CD8-positive, alpha-beta memory T cell (primary cell): ENCODE measurements at places on chromosomes 16 and 17. TPM values are rescaled to one million over a fixed set of nuclear protein-coding genes. Genes with fewer than 3 reads are reported as not detected.

DNA sequence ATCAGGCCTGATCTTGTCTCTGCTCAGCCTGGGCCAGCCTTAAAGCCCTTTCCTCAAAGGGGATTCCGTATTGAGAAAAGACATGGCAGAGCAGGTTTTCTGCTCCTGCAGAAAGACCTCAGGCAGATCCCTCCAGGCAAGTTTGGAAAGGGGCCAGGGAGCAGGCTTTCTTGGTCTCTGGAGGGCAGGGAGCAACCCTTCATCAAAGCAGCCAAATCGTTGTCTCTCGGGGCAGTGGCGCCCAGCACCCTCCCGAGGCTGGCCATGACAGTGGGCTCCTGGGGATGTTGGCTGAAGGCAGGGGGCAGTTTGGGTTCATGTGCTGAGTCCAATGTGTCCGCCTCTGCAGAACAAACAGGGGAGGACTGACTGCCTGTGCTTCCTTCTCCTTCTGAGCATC lies 168.4 kb upstream of the WSCD1 start:
- DNase-seq: no peak

DNA sequence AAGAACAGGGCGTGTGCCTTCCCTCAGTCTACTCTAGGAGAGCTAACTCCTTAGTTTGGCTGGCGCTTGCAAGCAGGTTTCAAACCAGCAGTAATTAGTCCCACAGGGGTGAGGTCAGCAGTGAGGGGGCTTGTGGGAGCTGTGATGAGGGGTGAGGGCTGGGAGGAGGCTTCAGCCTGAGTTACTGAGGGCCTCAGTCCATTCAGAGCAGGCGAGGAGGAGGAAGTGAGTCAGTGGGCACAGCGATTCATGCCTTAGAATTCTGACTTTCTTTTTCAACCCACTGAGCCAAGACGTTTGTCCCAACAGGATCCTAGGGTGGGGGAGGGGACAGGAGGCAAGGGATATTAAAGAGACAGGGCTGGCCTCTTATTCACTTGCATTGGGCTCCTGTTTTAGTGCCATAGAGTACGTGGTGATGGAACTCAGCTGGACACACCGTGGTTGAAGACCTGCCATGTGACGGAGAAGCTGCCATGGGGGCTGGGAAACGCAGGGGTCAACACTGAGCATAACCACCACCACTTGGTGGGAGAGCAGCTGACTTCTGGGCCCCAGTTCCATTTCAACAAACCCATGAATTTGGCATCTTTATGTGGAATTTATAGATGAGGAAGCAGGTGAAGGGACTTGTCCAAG lies 8.3 kb upstream of the ITGA3 start:
- no peak for DNase-seq

DNA sequence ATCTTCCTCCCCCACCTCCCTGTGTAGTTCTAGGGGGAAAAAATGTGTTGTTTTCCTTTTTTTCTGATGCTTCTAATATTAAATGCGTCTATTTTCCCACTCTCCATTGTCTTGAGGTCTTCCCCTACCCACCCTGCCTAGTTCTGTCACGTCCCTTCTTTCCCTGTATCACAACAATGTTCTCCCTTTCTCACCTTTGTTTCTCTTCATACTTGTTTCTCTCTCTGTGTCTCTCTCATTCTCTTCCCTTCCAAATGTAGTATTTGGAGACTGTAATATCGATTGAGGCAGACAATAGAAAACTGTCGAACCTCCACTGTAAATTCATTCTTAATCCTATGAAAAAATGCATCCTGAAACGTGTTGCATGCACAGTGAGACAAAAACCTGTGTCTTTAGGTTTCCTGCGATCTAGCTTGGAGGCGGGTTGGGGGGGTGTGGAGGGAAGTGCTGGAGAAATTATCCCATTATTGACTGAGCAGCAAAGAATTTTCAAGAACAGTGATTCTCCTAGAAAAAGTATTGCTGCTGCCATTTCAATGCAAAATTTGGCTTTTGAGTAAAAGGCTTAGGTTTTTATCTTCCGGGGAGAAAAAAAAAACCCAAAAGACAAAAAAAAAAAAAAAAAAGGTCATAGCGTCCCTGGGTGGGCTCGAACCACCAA lies 1.3 kb upstream of the PSMB3 start:
- DNase-seq: no peak

- DNase-seq: no peak
These were observed 1.7 kb downstream of the EMP2 start for GRCh38 chr16:10578474-10579316.

- DNase-seq: no peak
These were observed 47.5 kb downstream of the USP22 start for GRCh38 chr17:20995164-20995872.

DNA sequence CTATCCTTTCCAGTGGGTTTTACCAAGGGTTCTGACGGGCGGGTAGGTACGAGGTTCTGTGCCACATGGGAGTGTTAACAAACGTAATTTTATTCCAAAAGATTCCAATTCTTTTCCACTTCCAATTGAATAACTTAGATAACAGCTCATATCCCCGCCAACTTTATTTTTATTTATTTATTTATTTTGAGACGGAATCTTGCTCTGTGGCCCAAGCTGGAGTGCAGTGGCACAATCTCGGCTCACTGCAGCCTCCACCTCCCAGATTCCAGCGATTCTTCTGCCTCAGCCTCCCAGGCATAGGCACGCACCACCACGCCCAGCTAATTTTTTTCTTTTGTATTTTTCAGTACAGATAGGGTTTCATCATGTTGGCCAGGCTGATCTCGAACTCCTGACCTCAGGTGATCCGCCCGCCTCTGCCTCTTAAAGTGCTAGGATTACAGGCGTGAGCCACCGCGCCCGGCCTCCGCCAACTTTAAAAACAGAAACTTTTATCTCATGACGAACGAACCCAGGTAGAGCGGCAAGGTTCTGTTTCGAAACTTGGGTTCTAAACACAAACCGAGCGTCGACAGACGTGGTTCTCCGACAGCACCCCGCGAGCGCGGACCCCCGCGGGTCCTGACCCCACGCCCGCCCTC lies 613 bp downstream of the ECI1 start:
- DNase-seq: no peak

DNA sequence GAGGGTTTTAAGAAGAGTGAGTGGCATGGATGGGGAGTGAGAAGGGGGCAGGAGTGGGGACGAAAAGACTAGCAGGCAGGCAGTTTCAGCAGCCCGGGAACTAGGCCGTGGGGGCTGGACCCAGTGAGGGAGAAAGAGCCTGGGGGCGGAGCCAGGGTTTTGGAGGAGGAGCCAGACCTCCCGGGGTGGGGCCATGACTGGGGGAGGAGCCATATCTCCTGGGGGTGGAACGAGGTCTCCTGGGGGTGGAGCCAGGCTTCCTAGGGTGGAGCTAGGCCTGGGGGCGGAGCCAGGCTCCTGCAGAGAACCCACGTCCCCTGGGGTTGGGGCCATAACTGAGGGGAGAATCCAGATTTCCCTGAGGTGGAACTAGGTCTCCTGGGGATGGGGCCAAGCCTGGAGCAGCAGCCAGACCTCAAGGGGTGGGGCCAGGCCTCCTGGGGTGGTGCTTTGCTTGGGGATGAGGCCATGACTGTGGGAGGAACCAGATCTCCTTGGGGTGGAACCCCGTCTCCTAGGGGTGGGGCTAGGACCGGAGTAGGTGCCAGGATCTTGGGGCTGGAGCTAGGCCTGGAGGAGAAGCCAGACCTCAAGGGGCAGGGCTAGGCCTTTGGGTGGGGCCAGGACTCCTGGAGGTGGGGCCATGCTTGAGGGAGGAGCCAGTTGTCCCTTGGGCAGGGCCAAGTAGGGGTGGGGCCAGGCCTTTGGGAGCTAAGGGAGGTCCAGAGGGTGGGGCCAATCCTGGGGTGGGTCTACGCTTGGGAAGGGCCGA lies 41.7 kb upstream of the JPH3 start:
- peak; percentile 52 for DNase-seq

DNA sequence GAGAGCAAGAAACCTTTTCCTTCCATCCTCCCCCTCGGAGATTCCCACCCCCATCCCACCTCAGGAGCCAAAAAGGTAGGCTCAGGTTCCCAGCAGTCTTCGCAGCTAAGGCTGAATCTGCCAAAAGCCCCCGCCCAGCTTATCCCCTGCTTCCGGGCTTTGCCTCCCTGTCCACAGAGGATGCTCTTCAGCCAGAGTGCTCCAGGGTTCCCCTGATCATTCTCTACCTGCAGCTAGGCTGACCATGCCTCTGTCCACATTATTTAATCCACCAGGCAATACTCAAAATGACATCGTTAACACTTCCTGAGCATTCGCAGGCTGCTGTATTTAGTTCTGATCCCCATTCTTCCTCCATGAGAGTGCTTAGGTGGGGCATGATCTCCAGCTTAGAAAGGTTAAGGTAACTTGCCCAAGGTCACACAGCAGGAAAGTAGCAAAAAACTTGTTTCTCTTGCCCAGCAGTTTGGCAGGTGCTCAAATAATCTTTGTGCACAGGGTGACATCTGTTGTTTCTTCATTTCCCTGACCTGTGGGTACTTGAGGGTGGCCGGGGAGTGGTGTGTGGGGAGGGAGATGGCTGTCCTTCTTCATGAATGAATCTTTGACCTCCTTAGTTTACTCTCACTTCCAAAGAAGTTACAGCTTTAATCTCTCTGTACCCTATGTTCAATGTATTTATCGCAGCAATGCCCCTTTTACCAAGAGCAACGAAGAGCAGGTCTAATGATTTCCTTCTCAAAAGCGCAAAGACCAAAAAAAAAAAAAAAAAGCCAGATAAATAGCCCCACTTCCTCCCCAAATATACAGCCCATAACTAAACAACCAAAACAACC lies 848 bp upstream of the TBKBP1 start:
- DNase-seq: no peak

- DNase-seq: no peak
These were observed 14.3 kb downstream of the CNOT1 start for GRCh38 chr16:58615280-58615679.

- no peak for DNase-seq
These were observed 17.0 kb downstream of the ACSF3 start for GRCh38 chr16:89110641-89111040.

DNA sequence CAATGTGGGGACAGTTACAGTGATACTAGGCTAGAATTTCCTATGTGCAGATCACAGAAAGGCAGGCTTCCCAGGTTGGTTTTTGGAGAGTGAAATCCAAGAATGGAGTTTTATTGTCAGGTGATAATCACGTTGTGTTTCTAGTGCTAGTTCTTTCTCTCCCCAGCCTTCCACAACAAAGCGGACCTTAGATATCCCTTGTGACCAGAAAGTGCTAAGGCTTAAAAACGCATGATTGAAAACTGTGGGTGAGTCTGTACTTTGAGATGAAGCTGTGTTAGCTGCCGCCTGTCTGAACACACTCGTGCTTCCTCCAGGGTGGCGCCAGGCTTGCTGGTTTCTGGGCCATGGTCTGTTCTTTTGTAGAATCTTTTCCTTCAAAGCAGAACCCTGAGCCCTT lies 52.1 kb downstream of the BANP start:
- DNase-seq: no peak

DNA sequence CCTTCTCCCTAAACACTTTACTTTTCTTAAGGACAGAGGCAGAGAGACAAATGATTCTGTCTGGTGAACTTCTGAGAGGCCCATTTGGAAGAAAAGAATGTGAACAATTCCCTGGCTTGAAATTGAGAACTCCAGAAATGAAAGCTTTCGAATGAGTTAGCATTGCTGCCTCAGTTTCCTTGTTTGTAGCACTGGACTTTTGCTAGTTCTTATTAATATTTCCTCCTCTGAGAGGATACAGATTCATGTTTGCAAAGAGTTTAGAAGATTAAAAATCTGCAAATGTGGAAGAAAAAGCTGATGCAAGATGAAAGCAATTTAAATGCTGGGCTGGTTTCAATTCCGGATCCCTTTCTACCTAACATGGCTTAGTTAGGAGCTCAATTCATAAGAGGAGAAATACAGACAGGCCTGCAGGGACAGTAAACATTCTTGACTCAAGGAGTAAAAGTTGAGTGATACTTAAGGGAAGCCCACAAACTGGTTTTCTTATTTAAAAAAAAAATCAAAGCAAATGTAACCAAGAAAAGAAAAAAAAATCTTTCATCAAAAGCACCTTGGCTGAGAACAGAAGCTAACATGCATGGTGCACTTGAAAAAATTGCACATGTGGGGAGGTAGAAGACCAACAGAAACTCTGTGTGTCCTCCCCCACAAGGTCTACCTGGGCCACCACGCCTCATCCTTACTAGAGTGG lies 27.1 kb downstream of the HNF1B start:
- DNase-seq: no peak

GRCh38 chr17:20203018-20203417 lies 193.9 kb downstream of the SPECC1 start:
- no peak for DNase-seq

The CSF3 gene
- total RNA-seq: not detected

The ST6GALNAC2 gene
- 0.83 TPM for total RNA-seq

The KIAA0513 gene
- total RNA-seq: 13.5 TPM

The DPEP2NB gene
- total RNA-seq: not detected

The HS3ST2 gene
- total RNA-seq: not detected

The IGFBP4 gene
- total RNA-seq: 3.0 TPM
